ENCODE measurements at places on chromosomes 1 and 21.

GRCh38 chr1:72184099-72184701, 98.1 kb downstream of the NEGR1 start:
- no peak for DNase-seq

DNA sequence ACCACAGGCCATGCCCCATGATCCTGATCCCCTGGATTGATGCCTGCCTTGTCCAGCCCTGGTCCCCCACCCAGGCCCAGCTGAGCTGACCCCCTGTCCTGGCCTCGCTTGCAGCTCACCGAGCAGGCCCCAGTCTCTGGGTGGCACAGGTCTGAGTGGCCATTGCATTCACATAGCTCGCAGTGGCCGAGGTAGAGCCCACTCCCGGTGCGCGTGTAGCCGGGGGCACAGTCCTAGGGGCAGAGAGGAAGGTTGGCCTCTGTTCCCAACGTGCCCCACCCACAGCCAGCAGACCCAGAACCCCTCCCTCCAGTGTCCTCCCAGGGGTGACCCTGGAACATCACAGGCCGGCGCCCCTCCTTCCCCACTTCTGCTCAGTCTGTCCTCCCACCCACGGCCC, 51.9 kb downstream of the LDLRAD2 start:
- DNase-seq = no peak

DNA sequence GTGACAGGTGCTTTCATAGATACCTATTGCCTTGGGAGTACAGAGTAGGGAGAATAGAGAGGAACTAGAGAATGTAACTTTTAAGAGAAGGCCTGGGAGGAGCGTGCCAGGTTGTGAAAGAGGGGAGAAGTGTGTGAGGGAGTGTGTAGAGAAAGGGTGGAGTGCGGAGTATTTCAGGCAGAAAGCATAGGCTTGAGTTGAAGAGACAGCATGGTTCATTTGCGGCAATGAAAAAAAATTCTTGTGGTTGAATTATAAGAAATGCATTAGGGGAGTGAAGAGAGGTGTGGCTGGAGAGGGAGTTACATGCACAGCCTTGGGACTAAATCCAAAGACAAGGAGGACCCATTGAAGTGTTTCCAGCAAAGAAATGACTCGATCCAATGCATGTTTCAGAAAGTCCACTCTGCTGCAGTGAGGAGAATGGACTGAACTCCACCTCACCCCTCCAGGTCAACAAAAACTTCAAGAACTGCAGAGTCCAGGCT, 81.7 kb upstream of the ADAM30 start:
- DNase-seq = no peak

- DNase-seq = peak; percentile 91
These were observed 83.9 kb upstream of the EDEM3 start for GRCh38 chr1:184838504-184838951.

- DNase-seq = no peak
These were observed 1.4 kb upstream of the DPM3 start for GRCh38 chr1:155141749-155142148.

DNA sequence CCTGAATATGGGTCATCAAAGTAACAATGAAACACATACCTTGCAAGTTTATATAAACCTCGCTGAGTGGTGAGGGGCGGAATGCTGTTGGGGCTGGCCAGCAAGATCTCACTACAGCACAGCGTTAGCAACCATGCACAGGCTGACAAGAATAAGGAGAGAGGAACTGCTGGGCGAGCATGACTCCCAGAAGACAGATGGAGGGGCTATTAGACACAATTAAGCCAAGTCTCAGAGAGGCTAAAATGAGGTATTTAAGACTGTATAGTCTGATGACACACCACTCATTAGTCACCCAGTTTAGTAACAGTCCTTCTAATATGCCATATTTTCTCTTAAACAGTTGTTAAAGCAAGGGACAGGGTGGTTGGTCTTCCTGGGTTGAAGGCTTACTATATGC, 340.2 kb upstream of the NR5A2 start:
- DNase-seq = peak; percentile 41

DNA sequence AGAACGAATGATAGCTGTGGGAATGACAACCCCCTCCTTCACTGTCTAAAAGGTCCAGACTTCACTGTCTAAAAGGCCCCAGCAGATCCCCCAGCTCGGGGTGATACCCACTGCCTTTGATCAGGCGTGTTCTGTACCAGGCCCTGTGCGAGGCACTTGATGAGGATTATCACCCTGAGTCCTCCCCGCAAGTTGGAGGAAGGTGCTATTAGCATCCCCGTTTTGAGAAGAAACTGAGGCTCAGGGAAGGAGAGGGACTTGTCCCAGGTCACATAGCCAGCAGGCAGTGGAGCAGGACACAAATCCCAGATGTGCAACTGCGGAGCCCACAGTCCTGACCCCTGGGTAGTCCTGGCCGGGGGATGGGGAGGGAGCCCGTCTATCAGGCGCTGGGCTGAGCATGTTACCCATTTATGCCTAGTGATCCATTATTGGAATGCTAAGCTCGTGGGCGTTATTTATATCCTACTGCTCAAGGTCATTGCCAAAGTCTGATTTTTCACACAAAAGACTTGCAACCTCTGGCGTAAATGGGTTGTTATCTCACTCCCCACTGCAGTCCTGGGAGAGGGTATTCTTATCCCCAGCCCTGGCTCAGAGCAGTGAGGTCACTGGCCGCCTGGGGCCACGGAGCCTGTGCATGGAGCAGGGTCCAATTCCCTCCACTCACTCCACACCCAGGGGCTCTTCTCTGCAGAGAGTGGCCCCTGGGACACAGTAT, 722.2 kb downstream of the MATN1 start:
- DNase-seq = no peak

All from RWPE1 (cell line).